Activated naive CD8-positive, alpha-beta T cell treated with anti-CD3 and anti-CD28 coated beads, Interleukin-2, amount 50 U/mL, for 16 hours (primary cell): ENCODE measurements at places on chromosomes 12 and 14.

DNA sequence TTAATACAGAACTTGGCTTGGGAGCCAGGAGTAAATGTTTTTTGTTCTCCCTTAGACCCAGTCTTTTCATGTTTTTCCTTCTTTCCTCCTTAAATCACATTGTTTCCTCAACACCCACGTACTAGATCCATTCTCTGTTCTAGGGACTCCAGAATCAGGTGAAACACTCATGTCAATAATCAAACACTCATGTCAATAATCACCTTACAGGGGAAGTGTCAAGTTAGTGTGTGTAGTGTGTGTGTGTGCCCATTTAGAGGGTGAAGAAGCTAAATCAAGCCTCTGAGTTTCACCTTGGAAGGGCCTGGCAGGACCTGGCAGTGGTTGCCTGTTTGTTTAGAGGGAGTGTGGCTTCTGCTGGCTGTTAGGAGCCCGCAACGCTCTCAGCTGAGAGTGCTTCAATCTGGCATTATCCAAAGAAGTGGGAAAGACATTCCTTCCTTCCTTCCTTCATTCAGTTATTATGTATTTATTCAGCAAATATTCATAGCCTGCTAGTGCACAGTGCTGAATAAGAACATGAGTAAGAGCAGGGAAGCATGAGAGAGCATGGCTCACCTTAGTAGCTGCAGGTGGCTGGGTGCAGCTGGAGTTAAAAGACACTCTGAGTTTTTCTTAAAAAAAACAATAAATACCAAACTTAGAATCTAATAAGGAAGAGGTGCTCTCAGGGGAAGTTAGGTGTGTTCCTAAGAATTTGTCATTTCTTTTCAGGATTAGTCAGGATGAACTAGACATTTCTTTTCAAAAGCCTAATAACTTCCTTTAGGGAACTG lies 17.6 kb upstream of the EID3 start:
- DNase-seq = no peak

DNA sequence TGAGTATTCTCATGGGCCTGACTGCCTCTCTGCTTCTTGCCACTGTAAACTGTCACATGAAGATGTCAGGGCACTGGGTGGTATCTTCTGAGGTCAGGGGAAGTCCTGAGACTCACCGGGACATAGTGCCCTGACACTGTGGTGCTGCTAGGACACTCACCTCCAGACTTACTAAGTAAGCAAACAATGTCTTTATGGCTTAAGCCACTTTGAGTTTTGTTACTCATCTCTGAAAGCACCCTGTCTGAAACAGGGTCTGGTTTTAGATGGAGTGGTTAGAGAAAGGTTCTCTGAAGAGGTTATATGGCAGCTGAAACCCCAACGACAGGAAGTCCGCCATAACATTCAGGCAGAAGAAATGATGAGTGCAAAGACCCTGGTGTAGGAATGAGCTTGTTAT lies 22.7 kb downstream of the GPR19 start:
- no peak for DNase-seq

GRCh38 chr14:76775695-76776427 lies 14.6 kb downstream of the VASH1 start:
- no peak for DNase-seq

DNA sequence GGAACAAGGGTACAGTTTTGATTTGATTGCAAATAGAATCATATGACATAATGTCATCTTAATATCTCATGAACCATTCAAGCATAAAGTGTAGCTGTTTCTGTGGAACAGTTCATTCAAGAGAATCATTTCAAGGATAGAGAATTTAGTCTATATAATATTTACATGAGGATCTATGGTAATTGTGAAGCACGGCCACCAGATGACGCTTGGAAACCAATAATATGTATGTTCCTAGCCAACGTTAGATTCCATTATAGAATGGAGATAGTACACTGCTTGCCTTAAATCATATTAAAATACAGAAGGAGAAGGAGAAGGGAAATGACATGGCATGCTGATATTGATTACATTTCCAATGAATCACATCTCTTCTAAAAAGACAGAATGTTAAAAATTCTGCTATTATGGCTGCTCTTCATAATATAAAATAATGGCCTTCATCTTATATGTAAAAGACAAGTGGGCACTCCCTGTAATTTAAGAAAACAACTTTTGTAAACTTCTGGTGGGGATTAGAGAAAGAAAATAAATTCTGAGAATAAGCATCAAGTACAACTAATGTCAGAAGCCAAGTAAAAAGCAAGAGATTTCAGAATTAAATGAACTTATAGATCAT lies 351.0 kb downstream of the NAV3 start:
- no peak for DNase-seq

DNA sequence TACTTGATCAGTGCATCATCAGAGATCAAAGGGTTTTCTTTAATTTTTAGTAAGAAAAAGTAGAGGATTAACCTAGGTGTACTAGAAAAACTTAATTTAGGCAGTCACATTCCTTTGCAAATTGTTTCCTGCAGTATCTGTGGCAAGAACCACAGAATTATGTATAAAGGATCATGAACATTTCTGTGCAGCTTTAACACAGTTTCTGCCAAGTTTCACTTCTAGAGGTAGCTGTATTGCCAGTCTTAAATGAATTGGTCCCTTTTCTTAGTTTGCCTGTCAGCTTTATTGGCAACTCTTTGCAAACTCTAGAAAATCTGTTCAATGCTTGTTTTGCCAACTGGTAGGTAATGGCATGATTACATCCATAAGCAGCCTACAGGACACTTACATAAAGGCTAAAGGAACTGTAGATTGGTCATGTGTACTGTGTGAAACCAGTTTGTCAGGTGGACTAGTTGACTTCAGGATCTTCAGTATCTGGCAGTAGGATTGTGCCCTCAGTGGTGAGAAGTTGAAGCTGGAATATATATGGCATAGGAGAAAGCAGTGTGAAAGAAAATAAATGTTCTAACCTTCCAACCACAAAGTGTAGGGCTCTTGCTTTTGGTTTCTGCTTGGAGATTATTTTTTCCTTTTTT lies 75.9 kb downstream of the TTLL5 start:
- no peak for DNase-seq

DNA sequence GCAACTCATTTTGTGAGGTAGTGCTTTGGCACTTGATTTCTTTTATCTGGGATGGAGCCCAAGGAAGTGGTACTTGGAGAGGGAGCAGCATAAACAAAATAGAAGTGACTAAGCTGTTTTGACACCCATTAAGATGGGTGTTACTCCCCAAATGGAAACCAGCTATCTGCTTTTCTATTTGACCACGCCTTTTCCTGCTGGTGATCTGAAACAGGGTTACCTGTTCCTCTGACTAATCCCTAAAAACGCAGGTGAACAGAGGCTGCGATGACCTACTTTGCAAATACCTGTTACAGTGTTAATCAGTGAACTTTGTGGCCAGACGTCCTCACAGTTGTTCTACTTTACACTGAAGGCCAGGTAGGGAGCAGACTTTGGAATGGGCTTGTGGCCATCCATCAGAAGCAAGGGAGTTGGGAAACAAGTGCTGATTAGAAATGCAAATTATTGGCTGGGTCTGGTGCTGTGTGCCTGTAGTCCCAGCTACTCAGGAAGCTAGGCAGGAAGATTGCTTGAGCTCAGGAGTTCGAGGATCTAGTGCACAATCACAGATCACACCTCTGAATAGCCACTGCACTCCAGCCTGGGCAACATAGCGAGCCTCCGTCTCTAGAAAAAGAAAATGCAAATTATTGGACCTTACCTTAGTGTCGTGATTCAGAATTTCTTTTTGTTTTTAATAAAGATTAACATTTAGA lies 58.3 kb upstream of the HECTD1 start:
- no peak for DNase-seq

GRCh38 chr12:18323159-18323558 lies 61.8 kb downstream of the PIK3C2G start:
- DNase-seq = no peak

GRCh38 chr14:30252783-30253674 lies 305.9 kb upstream of the G2E3 start:
- DNase-seq = no peak

DNA sequence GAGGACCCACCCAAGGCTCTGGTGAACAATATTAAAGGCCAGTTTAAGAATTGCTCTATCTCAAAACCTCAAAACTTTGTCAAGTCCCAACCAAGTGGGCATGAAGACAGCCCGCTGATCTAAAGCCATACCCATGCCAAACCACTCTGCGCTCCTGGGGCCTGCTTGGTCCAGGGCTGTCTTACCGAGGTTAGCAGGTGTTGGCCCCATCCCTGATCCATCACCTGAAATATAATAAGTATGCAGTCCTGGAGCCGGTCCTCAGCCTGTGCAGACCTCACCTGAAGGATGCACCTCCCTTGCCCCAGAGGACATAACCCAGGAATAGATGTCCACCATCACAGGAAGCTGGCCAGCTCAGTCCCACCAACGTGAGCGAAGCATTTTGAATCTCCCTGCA lies 198.3 kb upstream of the FKBP4 start:
- no peak for DNase-seq

DNA sequence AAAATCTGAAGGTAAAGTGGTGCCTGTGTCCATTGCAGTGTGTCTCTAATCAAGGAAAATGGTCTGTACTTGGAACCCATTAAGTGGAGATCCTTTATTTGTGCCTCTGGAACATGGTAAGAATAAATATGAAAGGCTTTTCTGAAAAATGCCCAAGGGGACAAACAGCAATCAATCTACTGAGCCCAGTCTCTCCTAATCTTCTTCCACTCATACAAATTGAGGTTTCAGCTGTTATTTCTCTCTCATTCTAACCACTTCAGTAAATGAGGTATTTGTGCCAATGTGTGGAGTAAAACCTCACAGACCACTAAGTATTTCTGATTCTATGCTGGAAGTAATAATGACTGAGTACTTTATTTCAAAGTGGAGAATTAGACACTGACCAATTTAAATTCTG lies 82.3 kb upstream of the ST8SIA1 start:
- DNase-seq = no peak

- DNase-seq = no peak
Measured at GRCh38 chr12:3751151-3752095, 1.5 kb downstream of the CRACR2A start.

DNA sequence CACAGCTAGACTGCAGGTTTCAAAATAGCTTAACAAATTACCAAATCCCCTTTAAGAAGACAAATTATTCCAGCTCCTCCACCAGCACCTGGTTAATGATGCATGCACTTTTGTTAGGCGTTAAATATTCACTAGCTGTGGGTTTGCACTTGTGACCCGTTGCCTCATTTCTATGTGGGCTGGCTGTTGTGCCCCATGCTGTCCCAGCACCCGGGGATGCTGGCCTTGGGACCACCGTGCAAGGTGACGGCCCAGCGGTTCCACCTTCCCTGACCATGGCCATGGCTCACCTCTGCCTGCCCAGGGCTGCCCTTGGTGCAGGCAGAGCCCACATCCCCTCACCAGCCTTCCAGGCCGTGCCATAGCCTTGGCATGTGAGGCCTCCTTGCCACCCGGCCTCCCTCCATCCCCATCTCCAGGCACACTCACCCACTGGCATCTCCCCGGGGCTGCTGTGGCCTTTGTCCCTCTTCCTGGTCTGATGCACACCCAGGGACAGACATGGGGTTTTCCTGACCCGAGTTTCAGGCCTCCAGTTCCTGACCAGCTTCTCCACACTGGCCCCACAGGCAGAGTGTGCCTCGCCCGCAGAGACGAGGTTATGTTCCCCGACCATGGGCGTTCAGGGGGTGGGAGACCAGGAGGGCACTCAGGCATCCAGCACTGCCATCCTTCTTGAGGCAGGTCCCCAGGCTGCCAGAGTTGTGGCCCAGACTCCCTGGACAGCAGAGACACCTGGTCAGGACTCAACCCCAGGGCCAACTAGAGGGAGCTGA lies 20.3 kb upstream of the C14orf180 start:
- no peak for DNase-seq

GRCh38 chr12:102885043-102885932 lies 31.8 kb downstream of the PAH start:
- no peak for DNase-seq

DNA sequence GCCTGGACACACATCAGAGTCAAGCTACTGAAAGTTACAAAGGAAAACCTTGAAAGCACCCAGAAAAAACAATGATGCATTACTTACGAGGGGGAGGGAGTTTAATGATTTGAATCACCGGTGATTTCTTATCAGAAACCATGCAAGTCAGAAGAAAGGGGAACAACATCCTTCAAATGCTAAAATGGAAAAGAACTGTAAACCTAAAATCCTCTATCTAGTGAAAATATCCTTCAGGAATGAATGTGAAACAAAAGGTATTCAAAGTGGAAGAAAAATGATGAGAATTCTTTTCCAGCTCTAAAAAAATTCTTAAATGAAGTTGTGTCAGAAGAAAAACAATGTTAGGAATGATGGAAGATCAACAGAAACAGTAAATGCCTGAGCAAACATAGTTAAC lies 16.8 kb downstream of the SCAF11 start:
- DNase-seq = no peak

- DNase-seq = no peak
Measured at GRCh38 chr12:6177642-6178358, 22.4 kb upstream of the CD9 start.

- DNase-seq = no peak
Measured at GRCh38 chr14:68284333-68284732, 464.8 kb downstream of the RAD51B start.

- no peak for DNase-seq
Measured at GRCh38 chr12:18882690-18883089, 144.8 kb downstream of the CAPZA3 start.

DNA sequence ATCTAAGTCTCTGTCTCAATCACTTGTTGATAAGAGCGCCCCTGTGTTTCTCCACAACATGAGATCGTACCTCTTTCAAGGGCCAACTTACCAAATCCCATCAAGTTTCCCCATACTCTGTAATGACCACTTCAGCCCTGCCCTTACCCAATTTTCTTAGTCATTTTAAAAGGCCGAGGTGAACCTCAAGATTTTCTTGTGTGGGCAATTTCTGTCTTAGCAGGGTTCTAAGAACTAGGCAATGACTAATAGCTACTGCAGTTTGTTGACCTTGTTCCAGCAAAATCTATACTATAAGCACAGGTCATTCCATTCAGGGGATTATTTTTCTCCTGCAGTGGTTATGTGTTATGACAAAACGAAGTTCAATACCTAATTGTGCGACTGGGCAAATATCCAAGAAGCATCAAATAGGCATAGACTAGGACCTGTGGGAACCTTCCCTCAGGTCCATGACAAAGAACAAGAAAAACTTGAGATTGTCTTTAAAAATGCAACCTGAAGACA lies 359.8 kb downstream of the PCNX1 start:
- no peak for DNase-seq

GRCh38 chr12:53098354-53098981 lies 1.0 kb downstream of the IGFBP6 start:
- DNase-seq = no peak

- DNase-seq = no peak
Measured at GRCh38 chr14:51430633-51431032, 190.6 kb downstream of the TMX1 start.

DNA sequence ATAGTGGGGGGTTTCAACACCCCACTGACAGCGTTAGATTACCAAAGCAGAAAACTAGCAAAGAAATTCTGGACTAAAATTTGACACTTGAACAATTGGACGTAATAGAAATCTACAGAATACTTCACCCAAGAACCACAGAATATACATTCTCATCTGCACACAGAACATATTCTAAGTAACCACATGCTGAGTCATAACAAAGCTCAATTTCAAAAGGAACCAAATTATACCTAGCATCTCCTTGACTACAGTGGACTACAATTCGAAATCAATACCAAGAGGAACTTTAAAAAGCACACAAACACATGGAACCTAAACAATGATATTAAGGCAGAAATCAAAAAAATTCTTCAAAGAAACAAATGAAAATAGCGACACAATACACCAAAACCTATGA lies 871.6 kb upstream of the MDGA2 start:
- no peak for DNase-seq

GRCh38 chr12:119409043-119409442 lies 74.5 kb downstream of the CCDC60 start:
- DNase-seq = no peak

GRCh38 chr12:1059162-1059561 lies 68.1 kb downstream of the ERC1 start:
- DNase-seq = no peak
